ENCODE measurements at places on chromosomes 13 and 19.

DNA sequence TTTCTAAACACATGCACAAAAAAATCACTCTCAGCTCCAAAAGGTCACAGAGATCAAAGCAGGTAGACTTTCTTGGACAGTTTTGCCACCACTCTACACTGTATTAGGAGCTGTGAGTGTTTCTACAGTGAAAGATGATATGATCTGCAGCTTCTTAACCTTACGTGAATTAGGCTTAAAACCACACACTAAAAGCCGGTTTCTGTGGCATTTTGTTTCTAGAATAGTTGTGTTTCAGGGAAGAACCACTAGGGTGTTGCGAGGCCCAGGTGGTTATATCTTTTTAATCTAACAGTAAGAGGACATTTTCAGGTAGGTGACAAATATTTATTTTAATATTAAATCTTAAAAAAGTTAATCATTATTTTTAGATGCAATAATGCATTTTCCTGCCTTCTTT is 216.4 kb downstream of the KLF5 start:
- DNase-seq = no peak

- DNase-seq = no peak
These were observed 57.9 kb downstream of the THSD1 start for GRCh38 chr13:52348071-52348470.

- DNase-seq = no peak
These were observed 28.3 kb downstream of the CEBPA start for GRCh38 chr19:33273881-33274662.

- DNase-seq = no peak
These were observed 6.1 kb downstream of the FLT3 start for GRCh38 chr13:28094306-28094705.

GRCh38 chr19:38877781-38878574 is at the start of gene RINL:
Gene RINL, minus strand, starts transcription at chr19:38878275. Its CDS starts 1,533 bp downstream, at chr19:38876742.
- no peak for DNase-seq

DNA sequence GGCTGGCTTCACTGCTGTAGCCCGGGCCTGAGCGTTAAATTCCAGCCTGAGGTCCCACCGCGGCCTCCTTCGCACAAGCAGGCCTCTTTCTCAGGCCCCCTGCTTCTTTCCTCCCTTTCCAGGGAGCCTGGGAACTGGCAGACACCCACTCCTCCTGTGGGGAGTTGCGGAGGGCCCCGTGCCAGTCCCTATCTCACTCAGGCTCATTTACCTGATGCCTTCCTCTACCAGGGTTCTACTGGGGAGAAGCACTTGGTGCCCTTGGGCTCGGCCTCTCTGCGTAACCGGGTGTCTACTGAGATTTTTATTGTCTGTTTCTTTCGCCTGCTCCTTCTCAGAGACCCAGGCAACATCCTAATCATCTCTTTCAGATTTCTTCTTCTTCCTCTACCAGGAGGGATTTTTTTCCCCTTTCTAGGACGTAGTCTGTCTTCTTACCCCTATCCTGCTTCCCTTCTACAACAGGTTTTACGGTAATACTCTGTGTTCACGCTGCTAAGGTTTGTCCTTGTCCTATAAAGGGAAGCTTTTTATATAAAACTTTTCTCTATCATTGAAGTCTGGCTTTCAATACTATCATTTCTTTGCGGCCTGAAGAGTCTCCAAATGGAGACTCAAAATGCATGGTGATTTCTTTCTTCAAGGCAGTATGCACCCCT is 135.4 kb upstream of the GPR12 start:
- no peak for DNase-seq

- DNase-seq = no peak
These were observed 268.4 kb downstream of the FOXO1 start for GRCh38 chr13:40398065-40398464.

DNA sequence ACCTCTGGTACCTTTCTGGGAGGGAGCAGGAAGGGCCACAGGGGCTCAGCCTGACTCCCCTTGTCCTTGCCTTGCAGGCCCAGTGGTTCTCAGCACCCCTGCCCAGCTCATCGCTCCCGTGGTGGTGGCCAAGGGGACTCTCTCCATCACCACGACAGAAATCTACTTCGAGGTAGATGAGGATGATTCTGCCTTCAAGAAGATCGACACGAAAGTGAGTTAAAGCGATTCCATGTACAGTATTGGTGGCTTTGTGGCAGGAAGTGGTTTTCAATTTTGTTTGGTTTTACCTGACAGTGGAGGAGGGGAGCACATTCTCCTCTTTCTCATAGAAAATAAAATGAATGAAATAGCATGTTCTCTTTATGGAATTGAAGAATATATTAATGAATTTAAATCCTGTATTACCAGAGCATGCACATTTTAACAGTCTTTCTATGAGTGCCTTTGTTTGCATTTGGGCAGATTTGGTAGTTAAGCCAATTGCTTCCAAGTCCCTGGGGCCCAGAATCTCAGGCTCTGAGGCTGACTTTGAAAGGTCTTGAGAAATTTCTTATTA is 4.1 kb downstream of the MAB21L1 start:
- no peak for DNase-seq

DNA sequence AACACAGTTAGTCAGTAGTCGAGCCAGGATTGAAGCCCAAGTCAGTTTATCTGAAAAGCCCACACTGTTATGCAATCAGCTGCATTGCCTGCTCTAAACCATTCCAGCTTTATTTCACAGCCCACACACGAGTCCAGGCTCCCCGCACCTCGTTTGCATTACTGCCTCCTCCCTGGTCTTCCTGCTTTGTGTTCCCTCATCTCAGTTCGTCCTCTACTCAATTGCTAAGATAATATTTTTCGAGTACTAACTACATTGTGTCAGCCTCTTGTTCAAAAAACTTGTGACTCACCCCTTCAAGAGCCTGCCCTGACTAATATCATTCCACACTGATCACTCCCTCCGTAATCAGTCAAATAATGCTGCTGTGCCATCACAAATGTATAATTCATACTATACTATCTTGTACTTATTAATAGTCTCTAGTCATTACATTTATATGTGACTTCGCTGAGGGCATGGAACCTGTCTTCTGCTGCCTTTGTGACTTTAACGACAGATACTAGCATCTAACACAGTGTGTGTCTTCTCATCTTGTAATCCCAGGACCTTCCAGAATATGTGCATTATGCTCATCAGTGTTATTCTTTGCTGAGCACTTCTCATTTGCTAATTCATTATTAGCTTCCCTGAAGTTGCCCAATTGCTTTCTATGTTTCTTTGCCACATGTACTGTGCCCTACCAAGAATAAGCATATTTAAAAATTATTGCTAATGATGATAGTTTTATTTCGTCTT is 26.2 kb upstream of the WDFY2 start:
- DNase-seq = no peak

GRCh38 chr13:94351292-94351990 is 128.0 kb downstream of the DCT start:
- DNase-seq = no peak

- DNase-seq = no peak
These were observed 573.7 kb downstream of the GPC6 start for GRCh38 chr13:93800342-93800741.

DNA sequence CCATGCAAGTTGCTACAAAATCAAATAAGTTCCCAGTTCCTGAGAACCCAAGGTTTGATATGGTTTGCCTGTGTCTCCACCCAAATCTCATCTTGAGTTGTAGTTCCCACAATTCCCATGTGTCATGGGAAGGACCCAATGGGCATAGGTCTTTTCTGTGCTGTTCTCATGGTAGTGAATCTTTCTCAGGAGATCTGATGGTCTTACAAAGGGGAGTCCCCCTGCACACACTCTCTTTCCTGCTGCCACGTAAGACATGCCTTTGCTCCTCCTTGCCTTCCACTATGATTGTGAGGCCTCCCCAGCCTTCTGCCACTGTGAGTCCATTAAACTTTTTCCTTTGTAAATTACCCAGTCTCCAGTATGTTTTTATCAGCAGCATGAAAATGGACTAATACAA is 28.5 kb upstream of the TSHZ3 start:
- no peak for DNase-seq

- no peak for DNase-seq
These were observed 1372.1 kb downstream of the PCDH9 start for GRCh38 chr13:65857942-65858565.

GRCh38 chr13:22961835-22962537 is 218.8 kb upstream of the SGCG start:
- no peak for DNase-seq

DNA sequence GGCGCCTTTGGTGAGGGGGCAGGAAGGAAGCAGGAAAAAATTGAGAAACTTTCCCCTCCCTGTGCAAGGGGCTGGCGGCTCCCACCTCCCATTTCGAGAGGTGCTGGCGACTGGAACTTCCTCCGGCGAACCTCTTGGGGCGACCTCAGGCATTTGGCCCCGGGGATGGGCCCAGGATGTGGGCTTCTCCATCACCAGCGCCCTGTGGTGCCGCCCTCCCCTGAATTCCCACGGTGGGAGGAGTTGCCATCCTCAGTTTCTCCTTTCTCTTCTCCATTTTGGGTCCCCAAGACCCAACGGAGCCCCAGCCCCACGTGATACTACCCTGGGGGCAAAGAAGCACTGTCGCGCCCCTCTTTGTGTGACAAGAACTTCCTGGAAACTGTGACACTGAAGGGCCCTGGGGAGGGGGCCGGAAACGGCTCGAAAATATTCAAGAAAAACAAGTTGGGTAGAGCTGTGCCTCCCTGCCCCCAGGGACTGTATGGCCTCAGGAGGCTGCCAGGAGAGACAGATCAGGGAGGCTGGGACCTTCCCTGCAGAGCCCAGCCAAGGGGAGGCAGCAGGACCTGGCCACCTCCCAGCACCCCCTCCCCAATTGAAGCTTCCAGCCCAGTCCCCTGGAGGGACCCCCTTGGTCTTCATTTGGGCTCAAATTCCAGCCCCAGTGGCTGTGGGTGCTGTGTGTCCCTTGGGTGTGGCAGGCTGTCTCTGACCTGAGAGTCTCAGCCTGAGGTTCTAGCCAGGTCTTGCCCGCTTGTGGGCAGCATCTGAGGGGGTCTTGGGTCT is 16.2 kb upstream of the AP1M2 start:
- DNase-seq = peak; percentile 46

DNA sequence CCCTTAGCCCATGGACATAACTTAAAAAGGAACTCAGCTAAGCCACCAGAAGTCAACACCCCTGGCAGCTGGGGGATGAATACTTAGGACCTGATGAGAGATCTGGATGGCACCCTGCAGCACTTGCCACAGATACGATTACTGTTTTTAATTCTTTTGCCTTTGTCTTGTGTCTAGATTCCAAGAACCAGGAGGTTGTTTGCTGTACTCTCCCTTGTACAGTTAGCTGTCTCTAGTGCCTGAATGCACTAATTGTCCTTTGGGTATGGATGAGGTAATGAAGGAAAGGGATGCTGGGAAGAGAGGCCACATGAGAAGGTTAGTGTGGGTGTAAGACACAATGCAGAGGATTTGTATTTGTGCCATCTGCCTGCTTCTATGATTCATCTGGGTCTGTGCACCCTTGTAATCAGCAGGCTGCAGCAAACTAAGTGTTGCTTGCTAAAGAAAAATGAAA is 385.8 kb downstream of the KCNRG start:
- no peak for DNase-seq

DNA sequence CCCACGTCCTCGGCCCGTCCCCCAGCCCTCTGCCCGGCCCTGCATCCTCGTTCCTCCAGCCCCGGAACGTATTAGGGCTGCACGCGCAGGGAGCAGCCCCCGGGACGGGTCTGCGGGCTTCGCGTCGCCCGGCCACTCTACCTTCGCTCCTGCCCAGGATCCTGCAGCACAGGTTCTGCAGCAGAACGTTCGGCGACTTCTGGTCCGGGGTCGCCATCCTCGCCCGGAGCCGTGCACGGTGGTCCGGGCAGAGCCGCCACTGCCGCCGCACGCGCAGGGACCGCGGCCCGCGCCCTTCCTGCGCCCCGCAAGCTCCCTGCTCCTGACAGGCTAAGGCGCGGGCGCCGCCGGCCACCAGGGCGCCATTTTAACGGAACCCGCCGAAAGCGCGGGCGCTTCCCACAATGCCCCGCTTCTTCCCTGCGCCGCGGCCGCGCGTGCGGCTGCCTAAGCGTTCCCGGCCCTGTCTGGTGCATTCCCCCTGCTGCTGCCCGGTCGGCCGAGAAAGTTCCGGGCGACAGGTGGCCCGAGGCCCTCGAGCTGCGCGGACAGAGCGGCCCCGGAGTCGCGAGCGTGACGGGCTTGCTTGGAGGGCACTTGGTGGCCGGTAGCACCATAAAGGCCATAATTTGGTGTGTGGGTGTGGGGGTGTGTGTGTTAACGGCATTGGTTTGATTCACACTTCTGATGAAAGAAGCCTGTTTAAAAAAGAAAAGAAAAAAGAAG is at the start of gene TUBGCP3:
TSS of gene TUBGCP3 (minus strand) at position 390 of the 726 bp plus-strand sequence. CDS start at position 217, 173 bp downstream.
- peak; percentile 81 for DNase-seq

GRCh38 chr13:27425158-27425917 is 919 bp downstream of the GTF3A start:
- DNase-seq = no peak

DNA sequence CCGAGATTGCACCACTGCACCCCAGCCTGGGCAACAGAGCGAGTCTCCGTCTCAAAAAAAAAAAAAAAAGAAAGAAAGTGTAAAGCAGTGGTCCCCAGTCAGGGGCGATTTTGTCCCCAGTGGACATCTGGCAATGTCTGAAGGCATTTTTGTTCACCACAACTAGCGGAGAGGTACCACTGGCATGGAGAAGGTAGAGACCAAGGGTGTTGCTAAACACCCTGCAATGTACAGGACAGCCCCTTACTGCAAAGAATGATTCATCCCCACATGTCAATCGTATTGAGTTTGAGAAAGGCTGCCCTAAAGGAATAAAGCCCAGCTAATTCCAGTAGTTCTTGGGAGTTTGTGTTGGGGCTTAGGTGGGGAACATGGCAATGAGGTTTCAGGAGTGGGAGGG is 38.7 kb downstream of the CYP4F2 start:
- DNase-seq = no peak

DNA sequence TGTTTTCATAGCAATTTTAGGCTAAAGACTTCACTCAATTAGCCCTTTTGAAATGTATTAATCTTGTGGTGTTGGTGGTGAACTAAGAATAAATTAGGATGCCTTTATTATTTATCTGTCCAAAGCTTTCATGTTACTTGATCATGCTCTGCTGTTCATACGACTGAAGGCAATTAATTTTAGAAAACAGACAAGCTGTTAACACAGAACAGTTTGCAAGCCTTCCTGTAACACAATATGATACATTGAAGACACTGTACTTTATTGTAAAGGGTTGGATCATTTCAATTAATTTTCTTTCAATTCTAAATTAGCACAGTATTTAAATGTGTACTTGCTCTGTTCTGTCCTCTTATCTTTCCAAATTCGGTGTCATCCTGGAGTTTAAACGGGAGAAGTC is 794.3 kb upstream of the MIR17HG start:
- DNase-seq = no peak

- no peak for DNase-seq
These were observed 46.3 kb downstream of the ZNF724 start for GRCh38 chr19:23203841-23204344.

DNA sequence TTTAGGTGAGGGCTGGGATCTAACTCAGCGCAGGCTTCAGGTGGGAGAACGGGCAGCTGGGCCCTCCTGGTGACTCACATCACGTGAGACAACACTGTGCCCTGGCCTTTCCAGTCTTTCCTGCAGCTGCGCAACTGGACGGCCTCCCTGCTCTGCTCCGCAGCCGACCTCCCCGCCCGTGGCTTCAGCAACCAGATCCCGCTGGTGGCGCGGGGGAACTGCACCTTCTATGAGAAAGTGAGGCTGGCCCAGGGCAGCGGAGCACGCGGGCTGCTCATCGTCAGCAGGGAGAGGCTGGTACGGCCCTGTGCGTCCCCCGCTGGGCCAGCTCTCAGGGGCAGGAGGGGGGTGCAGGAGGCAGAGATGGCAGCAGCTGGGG is 8.8 kb downstream of the SPPL2B start:
- DNase-seq = peak; percentile 61
